Stimulated activated CD4-positive, alpha-beta T cell treated with anti-CD3 and anti-CD28 coated beads, TNF-alpha, amount 100 ng/mL, for 1 hour (primary cell): ENCODE measurements at places on chromosomes 2 and 18.

GRCh38 chr2:101272045-101272784 is 19.5 kb downstream of the CNOT11 start:
- DNase-seq: no peak

DNA sequence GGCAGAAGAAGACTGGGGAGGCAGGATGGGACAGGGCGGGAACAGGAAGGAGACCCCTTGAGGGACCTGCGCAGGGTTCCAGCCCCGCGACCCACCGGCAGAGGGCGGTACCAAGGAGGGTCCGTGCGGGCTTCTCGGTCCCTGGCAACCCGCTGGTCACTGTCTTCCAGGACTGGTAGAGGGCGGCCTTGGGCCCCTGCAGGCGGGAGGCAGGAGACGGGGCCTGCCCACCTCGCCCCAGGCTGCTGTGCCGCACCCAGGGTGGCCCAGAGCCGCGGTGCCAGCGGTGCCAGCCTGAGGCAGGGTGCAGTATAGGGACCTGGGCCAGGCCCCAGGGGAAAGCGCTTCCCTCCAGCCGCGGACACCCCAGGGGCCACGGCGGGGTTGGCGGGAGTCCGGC is 34.5 kb downstream of the NEURL3 start:
- DNase-seq: peak; percentile 56

GRCh38 chr18:4842751-4843150 is 354.3 kb downstream of the AKAIN1 start:
- no peak for DNase-seq

DNA sequence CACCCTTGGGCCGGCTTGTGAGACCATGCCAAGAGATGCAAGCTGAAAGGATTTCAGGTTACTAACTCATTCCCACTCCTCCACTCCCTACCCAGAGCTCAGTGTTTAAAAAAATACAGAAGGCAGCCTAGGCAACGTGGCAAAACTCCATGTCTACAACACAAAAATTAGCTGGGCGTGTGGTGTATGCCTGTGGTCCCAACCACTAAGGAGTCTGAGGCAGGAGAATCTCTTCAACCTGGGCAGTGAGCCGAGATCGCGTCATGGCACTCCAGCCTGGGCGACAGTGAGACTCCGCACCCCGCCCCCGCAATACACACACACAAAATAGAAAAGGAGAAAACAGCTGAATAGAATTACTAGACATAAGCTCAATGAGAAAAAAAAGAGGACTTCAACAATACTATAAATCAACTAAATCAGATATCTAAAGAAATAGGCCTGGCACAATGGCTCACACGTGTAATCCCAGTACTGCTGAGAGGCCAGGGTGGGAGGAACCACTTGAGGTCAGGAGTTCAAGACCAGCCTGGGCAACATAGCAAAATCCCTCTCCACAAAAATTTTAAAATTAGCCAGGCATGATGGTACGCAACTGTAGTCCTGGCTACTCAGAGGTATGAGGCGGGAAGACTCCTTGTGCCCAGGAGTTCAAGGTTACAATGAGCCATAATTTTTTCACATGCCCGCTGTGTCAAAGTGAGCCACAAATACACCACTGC is 10.1 kb downstream of the IWS1 start:
- DNase-seq: no peak

DNA sequence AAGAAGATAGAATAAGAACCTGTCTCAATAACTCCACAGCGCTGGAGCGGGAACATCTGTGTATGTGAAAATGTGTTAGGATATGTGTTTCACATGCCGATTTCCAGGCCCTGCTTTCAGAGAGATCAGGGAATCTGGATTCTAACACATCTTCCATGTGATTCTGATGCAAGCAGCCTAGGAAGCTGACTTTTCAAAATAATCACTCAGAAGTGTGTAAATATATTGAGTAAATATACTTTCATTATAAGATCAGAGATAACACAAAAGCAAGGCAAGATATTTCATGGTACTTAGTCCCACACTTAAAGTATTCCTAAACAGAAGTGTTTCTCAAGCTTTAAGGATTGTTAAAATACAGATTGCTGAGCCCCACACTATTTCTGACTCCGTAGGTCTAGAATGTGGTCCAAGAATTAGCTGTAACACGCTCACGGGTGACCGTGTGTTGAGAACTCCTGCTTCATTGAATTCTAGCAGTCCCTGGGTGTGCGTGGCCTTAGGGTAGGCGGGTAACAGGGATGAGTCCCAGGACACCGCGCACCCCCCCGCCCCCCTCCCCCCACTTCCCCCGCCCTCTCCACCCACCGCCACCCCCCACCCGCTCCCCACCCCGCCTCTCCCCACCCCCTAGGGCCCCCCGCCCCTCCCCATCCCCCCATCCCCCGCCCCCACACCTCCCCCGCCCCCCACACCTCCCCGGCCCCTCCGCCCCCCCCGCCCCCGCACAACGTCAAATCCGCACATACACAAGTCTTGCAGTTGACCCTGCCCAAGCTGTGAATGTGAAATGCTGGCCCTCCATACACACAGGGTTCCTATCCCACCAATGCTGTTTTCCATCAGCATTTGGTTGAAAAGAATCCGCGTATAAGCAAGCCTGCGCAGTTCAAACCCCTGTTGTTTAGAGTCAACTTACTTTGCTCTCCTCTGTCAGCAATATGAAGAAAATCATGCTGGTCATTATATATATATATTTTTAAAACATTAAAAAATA is 94.2 kb upstream of the SLC39A10 start:
- DNase-seq: no peak

- DNase-seq: no peak
These were observed 862 bp downstream of the C18orf54 start for GRCh38 chr18:54358495-54359040.

GRCh38 chr2:28981620-28982376 is 700 bp downstream of the TOGARAM2 start:
- DNase-seq: no peak

GRCh38 chr2:202824901-202825300 is 46.7 kb downstream of the ICA1L start:
- no peak for DNase-seq

DNA sequence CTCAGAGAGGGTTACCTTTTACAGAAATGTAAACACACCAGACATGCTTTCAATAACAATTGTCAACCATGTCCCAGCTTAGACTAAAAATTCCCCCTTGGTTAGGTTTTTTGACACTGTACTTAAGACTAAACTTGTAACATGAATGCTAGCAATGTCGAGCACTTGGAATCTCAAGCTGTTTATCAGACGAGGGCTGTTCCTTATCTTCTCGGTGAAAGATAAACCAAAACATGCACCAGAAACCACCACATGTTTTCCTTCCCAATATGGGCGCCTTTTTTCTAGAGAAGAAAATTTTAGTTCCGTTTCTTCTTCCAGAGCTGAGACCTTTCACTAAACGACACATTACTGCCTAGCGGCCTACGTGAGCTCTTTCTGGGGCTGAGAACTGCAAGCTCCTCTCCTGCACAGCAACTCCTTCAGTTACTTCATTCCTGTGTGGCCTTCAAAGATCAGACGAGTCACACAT is 42.4 kb upstream of the ACKR3 start:
- no peak for DNase-seq

- no peak for DNase-seq
These were observed 136.7 kb downstream of the TMEM247 start for GRCh38 chr2:46615986-46616485.

DNA sequence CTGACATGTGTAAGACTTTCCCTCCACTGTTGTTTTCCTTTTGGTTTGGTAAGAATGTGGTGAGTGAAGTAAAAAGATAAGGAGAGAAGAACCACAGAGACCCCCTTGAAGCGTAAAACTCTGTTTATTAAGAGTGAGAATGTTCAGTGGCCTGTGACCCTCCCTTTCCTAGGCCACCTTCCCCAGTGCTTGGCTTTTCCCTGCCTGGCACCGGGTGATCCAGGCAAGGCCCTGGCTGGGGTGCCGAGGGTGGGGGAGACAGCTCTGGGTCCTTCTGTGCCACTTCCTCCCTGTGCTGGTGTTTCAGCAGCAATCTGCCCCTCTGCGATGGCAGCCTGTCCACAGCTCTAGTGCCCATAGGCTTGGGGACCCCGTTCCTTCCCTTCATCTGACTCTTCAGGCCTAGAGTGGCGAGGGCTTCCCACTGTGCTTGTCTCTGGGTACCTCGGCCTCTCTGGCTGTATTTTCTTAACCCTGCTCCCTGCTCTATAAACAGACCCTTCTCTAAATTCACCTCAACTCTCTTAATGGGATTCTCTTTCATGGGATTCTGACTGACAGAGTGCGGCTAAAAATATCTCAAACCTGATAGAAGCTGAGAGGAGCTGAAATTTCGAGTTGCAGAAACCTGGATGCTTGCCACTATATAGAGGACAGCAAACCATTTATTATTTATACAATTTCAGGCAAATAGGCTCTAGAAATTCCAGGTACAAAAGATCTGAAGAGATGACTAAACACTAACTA is 461.0 kb downstream of the DLGAP1 start:
- no peak for DNase-seq

GRCh38 chr2:23944527-23944926 is 4.3 kb downstream of the UBXN2A start:
- DNase-seq: no peak

- DNase-seq: no peak
These were observed 10.0 kb upstream of the TTR start for GRCh38 chr18:31581498-31582197.
